ENCODE measurements at places on chromosomes 4 and X. TPM values are rescaled to one million over a fixed set of nuclear protein-coding genes. Genes with fewer than 3 reads are reported as not detected.

DNA sequence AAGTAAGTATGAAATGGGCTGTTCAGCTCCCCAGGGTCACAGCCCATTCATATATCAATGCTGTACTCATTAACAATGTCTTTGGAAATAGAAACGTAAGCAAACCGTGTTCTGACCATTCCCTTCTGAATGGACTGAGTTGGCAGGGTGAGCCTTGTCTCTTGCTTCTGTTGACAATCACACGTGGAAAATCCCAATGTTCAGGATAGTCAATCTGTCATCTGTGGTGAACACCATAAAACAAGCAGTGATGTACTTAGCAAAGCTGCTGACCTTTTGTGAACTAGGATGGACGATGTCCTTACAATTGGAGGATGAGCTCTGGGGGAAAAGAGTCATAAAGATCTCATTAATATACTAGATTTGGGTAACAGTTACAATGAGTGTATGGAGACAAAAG, 109.6 kb upstream of the PAQR3 start:
- no peak overlapping the region for H3K4me3 ChIP-seq
- H3K27me3 ChIP-seq: no peaks in the 10 kb centered on the region
- DNase-seq: no peak

- no peak overlapping the region for H3K4me3 ChIP-seq
- no peaks in the 10 kb centered on the region for H3K27me3 ChIP-seq
- DNase-seq: no peak
- no peak overlapping the region for H3K27ac ChIP-seq
- H3K4me1 ChIP-seq: no peaks in the 10 kb centered on the region
Measured at GRCh38 chrX:15236146-15236545, 33.7 kb downstream of the ASB9 start.

GRCh38 chrX:134365904-134366303, 94.1 kb upstream of the HPRT1 start:
- no peak overlapping the region for H3K4me3 ChIP-seq
- H3K36me3 ChIP-seq: no peaks in the 10 kb centered on the region
- no peaks in the 10 kb centered on the region for H3K27me3 ChIP-seq
- DNase-seq: no peak
- H3K27ac ChIP-seq: no peak overlapping the region
- no peaks in the 10 kb centered on the region for H3K4me1 ChIP-seq

DNA sequence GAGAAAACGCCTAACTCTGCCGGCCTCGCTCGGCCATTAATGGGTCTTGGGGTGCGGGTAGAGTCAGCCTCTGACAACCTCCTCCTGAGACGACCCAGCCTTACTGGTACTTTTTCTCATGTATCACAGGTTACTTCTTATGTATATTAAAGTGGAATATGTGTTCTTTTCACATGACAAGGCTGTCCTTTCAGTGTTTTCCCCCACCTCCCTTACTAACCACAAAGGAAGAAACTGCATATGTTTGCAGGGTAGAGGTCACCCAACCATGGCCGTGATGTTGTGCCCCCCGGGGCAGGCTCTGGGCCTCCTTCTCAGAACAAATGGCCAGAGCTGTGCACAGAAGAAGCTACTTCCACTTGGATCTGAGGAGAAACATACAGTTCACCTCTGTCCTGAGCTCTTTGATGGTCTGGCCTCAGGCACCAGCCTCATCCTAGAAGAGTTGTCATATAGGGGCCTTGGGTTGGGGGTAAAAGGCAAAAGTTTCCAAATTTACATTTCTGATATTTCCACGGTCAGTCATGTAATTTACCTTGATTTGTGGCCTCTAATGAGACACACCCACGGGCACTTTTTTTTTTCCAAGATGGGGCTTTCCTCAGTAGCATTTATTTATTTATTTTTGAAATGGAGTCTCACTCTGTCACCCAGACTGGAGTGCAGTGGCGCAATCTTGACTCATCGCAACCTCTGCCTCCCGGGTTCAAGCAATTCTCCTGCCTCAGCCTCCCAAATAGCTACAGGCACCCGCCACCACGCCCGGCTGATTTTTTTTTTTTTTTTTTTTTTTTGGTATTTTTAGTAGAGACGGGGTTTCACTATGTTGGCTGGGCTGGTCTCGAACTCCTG, 1.9 kb downstream of the SOWAHD start:
- no peaks in the 10 kb centered on the region for H3K36me3 ChIP-seq
- no peak overlapping the region for H3K27ac ChIP-seq
- DNase-seq: no peak
- H3K4me3 ChIP-seq: no peak overlapping the region
- no peaks in the 10 kb centered on the region for H3K27me3 ChIP-seq
- H3K4me1 ChIP-seq: no peaks in the 10 kb centered on the region

GRCh38 chr4:56468097-56468422, 643 bp downstream of the SRP72 start:
- peak overlapping the region; percentile 87 for H3K4me3 ChIP-seq
- no peaks in the 10 kb centered on the region for H3K27me3 ChIP-seq
- H3K27ac ChIP-seq: peak overlapping the region; percentile 81
- DNase-seq: no peak
- H3K4me1 ChIP-seq: peaks cover 44% of the 10 kb centered on the region

DNA sequence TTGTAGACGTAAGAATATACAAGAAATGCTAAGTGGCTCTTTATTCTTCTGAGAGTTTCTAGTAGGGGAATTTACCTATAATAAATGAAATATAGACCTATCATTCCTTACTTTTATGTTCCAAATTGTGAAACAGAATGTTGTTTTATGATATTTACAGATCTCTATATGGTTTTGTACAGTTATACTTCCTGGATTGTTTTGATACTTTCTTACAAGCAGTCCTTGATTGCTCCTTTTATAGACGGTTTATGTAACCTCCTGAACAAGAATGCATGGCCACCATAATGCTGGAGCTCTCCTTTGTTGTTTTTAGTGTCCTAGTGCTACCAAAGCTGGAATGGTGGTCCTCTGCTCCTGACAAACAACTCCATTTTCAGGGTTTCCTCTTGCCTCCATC, 91.7 kb upstream of the RPA4 start:
- DNase-seq: no peak
- no peaks in the 10 kb centered on the region for H3K4me1 ChIP-seq
- no peaks in the 10 kb centered on the region for H3K27me3 ChIP-seq

The WAS gene
- 8.5 TPM for total RNA-seq
